Spinal cord (tissue), 10 donors: ENCODE measurements at places on chromosomes 5 and 9. TPM values are rescaled to one million over a fixed set of nuclear protein-coding genes. Genes with fewer than 3 reads are reported as not detected.

- no peak for DNase-seq
Observed at GRCh38 chr9:89597711-89598362, 7.0 kb upstream of the GADD45G start.

The EFNA5 gene
- total RNA-seq, result 17.7 TPM

- no peak for DNase-seq
Observed at GRCh38 chr9:28956116-28956880, 1383.0 kb upstream of the C9orf72 start.

GRCh38 chr9:16532272-16532671, 338.2 kb downstream of the BNC2 start:
- no peak for DNase-seq

- DNase-seq, result no peak
Observed at GRCh38 chr9:13296972-13297371, 17.5 kb upstream of the MPDZ start.

The SH3RF2 gene
- total RNA-seq, result 0.94 TPM

DNA sequence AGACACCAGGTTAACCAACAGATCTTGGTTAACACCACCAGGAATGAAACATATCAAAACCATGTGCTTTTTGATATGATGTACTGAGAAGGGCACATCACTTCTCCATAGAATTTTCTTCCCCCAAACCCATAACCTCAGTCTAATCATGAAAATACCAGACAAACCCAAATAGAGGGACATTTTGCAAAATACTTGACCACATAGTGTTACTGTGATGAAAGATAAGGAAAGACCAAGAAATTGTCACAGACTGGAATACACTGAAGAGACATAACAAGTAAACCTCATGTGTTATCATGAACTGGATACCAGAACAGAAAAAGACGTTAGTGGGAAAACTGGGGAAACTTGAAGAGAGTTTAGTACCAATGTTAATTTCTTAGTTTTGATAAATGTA, 74.9 kb upstream of the VCAN start:
- DNase-seq, result no peak

- no peak for DNase-seq
Observed at GRCh38 chr9:115099901-115100300, 18.1 kb downstream of the TNC start.

The EIF4E1B gene
- total RNA-seq, result 0.44 TPM

- DNase-seq, result no peak
Observed at GRCh38 chr9:33133186-33133585, 34.0 kb downstream of the B4GALT1 start.

The FAM169A gene
- total RNA-seq, result 25.3 TPM

GRCh38 chr5:122368510-122369251, 56.6 kb downstream of the SNCAIP start:
- DNase-seq, result no peak

GRCh38 chr9:106577121-106577520, 285.8 kb upstream of the ZNF462 start:
- no peak for DNase-seq

DNA sequence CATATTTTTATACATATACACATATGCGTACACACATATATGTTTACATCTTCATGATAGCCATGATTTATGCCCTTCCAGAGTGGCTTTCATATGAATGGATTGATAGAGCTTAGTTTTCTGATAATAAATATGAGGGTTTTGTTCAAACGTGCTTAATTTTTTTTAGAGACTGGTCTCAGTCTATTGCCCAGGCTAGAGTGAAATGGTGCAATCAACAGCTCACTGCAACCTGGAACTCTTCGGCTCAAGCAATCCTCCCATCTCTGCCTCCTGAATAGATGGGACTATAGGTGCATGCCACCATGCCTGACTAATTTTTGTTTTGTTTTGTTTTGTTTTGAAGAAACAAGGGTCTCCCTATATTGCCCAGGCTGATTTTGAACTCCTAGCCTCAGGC, 48.6 kb upstream of the ZSWIM6 start:
- no peak for DNase-seq

The PHF24 gene
- total RNA-seq, result 7.7 TPM

The LVRN gene
- 1.9 TPM for total RNA-seq

DNA sequence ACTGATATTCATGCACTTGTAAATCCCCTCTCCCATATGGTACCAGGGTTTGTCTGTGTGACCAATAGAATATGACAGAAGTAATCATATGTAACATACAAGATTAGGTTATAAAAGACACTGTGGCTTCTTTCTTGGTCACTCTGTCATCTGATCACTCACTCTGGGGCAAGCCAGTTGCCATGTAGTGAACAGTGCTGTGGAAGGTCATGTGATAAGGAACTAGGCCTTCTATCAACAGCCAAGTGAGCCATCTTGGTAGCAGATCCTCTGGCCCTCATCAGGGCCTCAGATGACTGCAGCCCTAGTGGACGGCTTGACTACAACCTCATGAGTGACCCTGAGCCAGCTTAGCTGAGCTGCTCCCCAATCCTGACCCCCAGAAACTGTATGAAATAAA, 30.0 kb upstream of the MATR3 start:
- no peak for DNase-seq

- DNase-seq, result no peak
Observed at GRCh38 chr9:132973713-132974112, 4.8 kb upstream of the GFI1B start.

The SPATA6L gene
- total RNA-seq, result 5.9 TPM

GRCh38 chr5:159802661-159803060, 113.6 kb upstream of the ADRA1B start:
- DNase-seq, result no peak

DNA sequence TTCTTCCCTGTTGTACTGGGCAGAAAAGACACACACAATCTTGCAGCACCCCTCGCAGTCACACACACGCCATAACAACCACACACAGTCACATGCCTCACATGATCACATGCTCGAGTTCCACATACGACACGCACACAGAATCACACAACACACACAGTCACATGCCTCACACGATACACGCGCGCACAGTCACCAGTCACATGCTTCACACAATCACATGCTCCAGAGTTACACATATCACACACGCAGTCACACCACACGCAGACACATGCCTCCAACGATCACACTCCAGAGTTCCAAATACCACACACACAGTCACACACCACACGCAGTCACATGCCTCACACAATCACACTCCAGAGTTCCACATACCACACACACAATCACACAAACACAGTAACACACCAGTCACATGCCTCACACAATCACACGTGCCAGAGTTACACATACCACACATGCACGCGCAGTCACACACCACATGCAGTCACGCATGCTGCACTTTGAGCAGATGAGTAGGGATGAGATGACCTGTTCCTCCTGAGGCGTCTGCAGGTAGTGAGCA, 49.0 kb upstream of the LRRC14B start:
- DNase-seq, result no peak
